Renal pelvis (tissue), 12 donors: ENCODE measurements at places on chromosomes 5 and 9. TPM values are rescaled to one million over a fixed set of nuclear protein-coding genes. Genes with fewer than 3 reads are reported as not detected.

DNA sequence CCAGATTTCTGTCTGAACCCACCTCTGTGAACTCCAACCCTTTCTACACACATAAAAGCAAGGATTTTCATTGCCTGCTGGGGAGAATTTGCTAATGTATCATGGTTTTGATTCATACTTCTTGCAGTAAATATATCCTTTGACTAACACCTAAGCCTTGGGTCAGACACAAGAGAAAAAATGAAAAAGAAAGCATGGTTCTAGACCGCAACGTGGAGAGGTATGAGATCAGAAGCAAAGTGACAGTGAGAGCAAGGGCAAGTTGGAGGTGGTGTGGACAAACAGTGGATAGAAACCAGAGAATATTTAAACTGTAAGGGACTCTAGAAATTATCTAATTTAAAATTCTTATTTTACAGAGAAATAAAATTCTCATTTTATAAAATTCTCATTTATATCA lies 212.9 kb upstream of the SEMA6A start:
- no peak for DNase-seq

MFAP3 gene
- polyA plus RNA-seq, result 42.2 TPM

- DNase-seq, result no peak
Observed at GRCh38 chr5:94174748-94175411, 433.5 kb upstream of the POU5F2 start.

DNAH5 gene
- 1.2 TPM for polyA plus RNA-seq

- no peak for DNase-seq
Observed at GRCh38 chr5:50365426-50366251, 75.4 kb downstream of the EMB start.

SLC36A2 gene
- 7.6 TPM for polyA plus RNA-seq

SGCD gene
- polyA plus RNA-seq, result 6.2 TPM

CER1 gene
- 1.1 TPM for polyA plus RNA-seq

- DNase-seq, result no peak
Observed at GRCh38 chr5:54108136-54108535, 202.2 kb downstream of the ARL15 start.

GRCh38 chr9:115008536-115009270 lies 78.3 kb upstream of the TNFSF8 start:
- DNase-seq, result no peak

DNA sequence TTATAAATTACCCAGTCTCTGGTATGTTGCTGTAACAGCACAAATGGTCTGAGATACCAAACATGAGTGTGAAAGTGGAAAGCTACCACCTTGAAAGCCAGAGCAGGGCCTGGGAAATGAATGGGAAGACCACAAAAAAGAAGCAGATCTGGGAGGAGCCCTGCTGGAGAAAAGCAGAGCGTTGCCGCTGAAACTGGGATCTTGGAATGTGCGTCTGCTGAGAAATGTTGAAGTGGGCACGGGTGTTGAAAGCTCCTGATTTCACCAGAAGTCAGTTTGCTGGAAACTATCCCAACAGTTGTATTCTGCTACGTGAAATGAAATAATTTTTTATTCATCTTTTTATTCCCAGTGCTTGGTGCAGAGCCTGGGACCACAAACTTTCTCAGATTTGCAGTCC lies 40.0 kb downstream of the NUDT12 start:
- DNase-seq, result no peak

KIF20A gene
- 40.5 TPM for polyA plus RNA-seq

GRCh38 chr5:95809414-95809960 lies 13.0 kb downstream of the GLRX start:
- no peak for DNase-seq

SLC46A2 gene
- 0.43 TPM for polyA plus RNA-seq

- no peak for DNase-seq
Observed at GRCh38 chr5:136066661-136067271, 38.0 kb downstream of the TGFBI start.

- no peak for DNase-seq
Observed at GRCh38 chr5:107698286-107698685, 27.5 kb upstream of the EFNA5 start.

DNA sequence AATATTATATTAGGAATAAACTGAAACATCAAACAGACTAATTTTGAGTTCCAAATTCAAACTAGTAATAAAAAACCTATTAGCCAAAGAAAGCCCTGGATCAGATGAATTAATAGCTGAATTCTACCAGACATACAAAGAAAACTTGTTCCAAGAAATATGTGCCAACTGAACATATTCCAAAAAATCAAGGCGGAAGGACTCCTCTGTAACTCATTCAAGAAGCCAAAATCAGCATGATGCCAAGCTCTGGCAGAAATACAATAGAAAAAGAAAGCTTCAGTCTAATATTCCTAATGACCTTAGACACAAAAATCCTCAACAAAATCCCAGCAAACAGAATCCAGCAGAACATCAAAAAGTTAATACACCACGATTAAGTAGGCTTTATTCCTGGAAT lies 619.1 kb upstream of the COX7C start:
- no peak for DNase-seq

FOXD4L6 gene
- not detected for polyA plus RNA-seq

GRCh38 chr9:25481372-25481771 lies 196.9 kb downstream of the TUSC1 start:
- no peak for DNase-seq

- DNase-seq, result no peak
Observed at GRCh38 chr9:21995666-21996398, 1.2 kb downstream of the CDKN2B-AS1 start.

GRCh38 chr5:40796487-40796889 lies 1.7 kb downstream of the PRKAA1 start:
- no peak for DNase-seq

GRCh38 chr9:73683862-73684591 lies 532.4 kb downstream of the ANXA1 start:
- DNase-seq, result no peak

DNA sequence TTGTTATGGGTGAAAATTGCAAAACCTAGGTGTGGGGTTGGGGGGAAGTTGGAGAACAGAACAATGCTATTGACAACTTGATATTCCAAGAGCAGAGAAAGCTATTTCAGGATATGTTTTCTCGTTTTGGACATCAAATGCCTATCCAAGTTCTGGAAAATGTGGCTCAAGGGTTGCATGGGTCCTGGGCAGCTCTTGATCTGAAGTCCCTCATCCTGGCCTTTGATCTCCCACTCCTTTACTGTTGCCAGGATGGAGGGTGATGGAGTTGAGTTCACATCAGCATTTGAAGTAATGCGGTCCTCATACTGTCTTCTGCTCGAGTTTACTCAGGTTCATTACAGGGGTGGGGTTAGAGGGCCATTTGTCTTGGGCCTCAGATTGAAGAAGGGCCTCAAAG lies 76.9 kb upstream of the RPS23 start:
- DNase-seq, result no peak

DNA sequence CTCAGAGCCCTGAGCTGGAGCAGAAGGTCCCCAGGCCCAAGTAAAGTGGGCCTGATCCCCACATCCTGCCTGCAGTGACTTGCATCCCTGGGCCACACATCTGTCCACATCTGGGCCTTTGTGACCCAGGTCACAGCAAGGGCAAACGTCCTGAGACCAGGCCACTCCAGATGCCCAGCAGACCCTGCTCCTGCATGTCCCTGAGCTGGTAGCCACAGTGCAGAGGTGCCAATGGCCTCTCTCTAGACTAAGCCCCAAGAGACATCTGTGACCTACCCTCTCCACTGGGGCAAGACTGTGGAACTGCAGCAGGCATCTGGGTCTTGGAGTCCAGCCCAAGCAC lies 2.5 kb downstream of the FLT4 start:
- no peak for DNase-seq

GRCh38 chr5:79560771-79561524 lies 47.0 kb upstream of the HOMER1 start:
- DNase-seq, result no peak

DNA sequence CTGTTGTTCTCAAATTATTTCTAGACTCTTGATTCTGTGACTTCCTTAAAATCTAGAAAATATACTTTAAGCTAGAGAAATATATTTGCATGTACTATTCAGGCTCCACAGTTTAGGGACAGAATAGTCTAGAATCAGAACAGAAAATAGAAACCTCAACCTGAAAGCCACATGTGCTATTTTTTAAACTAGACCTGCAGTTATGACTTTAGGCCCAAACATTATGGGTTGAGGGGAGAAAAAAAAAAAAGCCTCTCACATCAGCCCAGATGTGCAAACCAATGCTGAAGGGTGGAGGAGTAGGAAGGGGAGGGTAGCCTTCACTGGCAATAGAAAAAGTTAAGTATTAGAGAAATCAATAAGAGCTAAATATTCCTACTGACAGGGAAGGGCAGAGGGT lies 35.7 kb downstream of the ELL2 start:
- DNase-seq, result no peak

- DNase-seq, result no peak
Observed at GRCh38 chr9:33244137-33244784, 4.3 kb downstream of the SPINK4 start.

PCDHGB3 gene
- polyA plus RNA-seq, result 2.6 TPM

DNA sequence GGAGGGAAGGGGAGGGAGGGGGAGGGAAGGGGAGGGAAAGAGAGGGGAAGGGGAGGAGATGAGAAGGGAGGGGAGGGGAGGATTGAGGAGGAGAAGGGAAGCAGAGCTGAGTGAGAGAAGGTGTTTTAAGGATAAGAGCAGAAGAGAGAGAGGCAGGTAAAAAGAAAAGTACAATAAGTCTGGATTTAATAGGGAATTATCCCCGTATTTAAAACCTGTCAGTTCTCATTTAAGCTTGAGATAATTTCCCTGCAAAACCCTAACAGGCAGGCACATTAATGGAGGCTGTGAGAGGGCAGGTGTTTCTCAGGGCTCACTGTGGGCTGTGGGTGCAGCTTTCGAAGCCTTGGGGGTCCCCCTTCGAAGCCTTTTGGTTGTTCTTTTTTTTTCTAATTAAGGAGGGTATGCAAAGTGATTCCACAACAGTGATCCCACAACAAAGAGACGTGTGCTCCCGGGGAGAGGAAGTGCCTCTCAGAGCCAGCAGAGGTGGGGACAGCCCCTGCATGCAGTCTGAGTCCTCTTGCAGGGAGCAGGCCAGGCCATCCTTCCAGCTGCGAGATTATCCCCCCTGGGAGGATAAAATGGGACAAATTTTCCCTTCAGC lies 317.9 kb upstream of the IRX1 start:
- no peak for DNase-seq

DNA sequence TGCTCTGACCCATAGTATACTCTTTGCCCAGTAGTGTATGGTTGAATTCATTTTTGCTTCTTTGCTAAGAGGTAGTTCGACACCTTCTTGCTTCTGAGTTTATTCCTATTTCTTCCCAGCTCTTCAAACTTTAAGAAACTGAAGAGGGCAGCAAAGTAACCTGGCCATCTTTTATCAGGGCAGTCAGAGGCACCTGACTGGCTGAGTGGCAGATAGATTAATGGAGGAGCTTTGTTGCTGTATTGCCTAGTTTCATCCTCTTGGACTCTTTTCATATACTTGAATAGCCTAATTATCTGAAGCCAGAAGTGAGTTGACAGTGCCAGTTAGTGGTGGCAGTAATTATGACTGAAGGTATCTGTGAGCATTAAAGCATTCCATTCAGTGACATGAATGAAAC lies 82.5 kb downstream of the UHRF2 start:
- DNase-seq, result no peak

- no peak for DNase-seq
Observed at GRCh38 chr9:27377147-27377807, 80.3 kb upstream of the EQTN start.

- no peak for DNase-seq
Observed at GRCh38 chr9:87212605-87213021, 265.3 kb upstream of the GAS1 start.

GRCh38 chr9:91320299-91320698 lies 41.4 kb downstream of the AUH start:
- no peak for DNase-seq

PMPCA gene
- 60.2 TPM for polyA plus RNA-seq

DNA sequence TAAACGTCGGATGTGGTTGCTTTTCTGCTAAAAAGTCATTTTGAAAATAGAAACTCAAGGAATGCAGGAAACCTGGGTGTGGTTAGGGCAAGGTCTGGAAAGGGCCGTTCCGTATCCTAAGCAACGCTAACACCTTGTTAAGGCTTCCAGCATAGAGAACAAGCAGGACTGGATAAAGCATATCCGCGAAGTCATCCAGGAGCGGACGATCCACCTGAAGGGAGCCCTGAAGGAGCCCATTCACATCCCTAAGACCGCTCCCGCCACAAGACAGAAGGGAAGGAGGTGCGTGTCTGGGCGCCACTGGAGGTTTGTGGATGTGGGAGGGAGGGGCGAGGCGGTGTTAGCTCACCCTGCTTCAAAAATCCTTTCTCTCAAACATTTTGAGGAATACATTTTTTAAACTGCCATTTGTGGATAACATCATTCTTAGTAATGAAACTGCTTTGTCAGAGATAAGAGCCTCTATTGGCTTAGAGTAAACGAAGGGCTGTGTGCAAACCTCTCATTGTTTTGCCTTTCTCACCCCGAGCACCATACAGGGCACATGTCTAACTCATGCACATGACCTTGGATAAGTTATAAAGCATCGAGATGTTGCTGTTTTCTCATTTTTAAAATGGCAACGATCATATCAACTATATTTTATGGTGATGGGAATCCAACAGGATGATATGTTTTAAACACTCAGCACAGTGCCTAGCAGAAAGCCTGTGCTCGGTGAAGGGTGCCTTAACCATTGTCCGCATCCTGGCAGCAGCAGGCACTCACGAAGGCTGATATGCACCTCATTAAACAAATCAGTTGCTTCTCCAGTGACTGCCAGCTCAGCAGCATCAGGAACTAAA lies 175.7 kb upstream of the OTULINL start:
- DNase-seq, result no peak

DNA sequence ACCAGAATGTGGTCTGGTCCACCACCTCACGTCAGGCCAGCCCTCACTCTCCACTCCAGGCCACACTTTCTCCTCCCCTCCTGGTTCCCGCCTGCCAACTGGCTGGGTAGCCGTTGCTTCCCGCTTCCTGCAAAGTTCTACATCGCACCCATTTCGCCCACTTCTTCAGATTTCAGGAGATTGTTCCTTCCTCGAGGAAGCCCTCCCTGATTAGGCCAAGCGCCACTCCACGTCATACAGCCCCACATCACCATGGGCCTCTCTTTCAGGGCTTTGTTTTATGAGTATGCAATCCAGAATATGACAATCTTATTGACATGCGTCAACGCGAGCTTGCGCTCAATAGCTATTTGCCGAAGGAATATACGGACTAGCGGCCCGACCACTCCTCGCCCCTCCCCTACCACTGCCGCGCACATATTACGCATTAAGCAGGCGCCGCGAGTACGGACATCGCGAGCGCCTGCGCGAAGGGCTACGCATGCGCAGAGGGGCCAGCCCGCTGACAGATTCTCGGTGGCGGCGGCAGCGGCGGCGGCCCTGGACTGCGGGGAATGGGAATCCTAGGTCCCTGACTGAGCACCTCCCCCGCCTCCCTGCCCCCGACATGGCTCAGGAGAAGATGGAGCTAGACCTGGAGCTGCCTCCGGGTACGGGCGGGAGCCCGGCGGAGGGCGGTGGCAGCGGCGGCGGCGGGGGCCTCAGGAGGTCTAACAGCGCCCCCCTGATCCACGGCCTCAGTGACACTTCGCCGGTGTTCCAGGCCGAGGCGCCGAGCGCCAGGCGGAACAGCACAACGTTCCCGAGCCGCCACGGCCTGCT lies 74.7 kb downstream of the PIP5K1B start:
- DNase-seq, result peak; percentile 95

DNA sequence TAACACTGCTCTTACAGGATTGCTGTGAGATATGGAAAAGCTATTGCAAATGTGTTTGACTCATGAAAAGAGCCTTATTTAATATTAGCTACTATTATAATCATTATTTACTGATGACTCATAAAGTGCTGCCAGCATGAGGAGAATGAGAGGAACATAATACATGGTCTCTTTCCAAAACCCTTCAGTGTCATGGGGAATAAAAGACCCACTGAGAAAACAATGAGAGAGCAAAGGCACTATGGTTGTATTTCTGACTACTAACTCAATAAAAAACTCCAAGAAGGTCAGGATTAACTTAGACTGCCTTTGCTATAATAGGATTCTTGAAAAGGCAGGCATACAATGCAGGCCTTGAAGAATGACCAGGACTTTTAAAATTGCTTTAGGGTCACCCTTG lies 633.5 kb downstream of the DTWD2 start:
- DNase-seq, result no peak
